ENCODE measurements at places on chromosomes 1 and 21. TPM values are rescaled to one million over a fixed set of nuclear protein-coding genes. Genes with fewer than 3 reads are reported as not detected.

HNRNPR gene
- 293 TPM for total RNA-seq

GRCh38 chr1:225877580-225877979 lies 4.6 kb downstream of the TMEM63A start:
- peak; percentile 65 for DNase-seq

DNA sequence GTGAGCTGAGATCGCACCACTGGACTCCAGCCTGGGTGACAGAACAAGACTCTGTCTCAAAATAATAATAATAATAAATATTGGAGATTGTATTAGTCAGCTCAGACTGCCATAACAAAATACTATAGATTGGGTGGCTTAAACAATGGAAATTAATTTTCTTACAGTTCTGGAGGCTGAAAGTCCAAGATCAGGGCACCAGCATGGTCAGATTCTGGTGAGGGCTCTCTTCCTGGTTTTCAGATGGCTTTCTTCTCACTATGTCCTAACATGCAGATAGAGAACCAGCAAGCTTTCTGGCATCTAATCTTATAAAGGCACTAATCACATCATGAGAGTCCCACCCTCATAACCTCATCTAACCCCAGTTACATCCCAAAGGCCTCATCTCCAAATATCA lies 23.2 kb upstream of the DDAH1 start:
- no peak for DNase-seq

- DNase-seq = no peak
Observed at GRCh38 chr1:174990382-174990999, 9.3 kb upstream of the CACYBP start.

DNA sequence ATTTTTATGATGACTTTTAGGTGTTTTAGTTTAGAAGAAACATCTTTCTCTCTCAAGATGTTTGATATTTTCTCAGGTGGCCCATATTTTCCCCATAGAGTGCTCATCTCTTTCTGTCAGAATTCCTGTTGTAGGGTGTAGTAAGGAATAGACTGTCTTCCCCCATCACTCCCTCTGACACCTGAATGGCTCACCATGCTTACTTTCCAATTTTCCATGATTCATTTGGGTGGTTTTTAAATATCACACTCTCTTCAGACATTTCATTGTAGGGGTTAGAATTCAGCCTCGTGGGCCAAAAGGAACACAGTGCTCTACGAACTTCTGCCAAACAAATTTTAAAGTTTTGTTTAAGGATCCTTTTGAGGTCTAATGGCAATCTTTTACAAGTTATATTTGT lies 24.0 kb downstream of the GIPC2 start:
- no peak for DNase-seq

GRCh38 chr1:63893976-63894375 lies 120.2 kb downstream of the ROR1 start:
- no peak for DNase-seq

DNA sequence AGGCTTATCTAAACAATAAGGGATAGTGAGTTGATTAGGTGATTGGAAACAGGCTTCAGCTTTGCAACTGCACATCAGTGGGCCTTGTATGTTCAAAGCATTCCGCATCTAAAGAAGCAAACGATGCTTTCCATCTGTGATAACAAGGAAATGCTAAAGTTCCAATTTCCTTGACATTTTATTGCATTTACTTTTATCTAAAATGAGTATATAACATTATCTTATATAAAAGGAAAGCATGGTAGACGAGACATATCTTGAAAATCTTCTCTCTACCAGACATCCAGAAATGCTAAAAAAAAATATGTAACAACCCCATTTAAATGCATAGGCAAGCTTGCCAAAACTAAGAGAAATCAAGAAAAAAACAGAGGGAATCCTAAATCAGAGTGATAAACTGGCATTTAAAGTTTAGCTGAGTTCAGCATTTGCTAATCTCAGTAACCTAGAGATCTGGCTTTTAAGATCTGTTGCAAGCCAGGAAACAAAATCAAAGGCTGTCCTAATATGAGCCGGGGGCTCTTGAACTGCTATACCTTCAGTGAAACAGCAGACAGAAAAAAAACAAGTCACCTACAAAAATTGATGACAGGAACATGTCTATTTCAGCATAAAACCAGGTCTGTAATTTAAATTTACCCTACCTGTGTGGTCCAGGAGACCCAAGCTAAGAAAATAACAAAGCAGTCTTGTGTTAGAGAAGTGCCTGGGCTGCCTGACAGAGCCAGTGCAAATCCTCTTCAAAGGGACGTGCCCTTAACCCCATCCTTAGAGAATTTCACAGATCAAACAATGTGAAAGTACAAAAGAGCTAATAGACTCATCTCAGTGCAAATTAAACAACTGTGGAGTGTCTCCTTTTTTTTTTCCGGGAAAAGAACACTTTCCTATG lies 3.1 kb upstream of the RGS13 start:
- DNase-seq = no peak

DNA sequence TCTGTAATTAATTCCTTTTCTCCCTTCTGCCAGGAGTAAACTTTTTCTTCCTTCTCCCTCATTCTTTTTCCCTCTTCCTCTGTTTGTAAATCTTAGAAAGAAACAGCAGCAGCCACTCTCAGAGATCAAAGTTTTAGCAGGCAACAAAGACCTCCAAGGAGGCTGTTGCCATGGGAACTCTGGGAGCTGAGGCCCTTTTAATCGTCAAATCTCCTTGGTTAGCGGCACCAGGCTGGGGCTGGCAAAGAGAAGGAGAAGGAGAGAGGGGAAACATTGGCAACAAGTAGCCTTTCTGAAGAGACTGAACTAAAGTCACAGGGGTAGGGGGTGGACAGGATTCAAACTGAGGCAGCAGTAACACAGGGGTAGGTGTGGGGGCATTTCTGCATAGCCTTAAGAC lies 25.2 kb downstream of the ILDR2 start:
- DNase-seq = peak; percentile 33

DNA sequence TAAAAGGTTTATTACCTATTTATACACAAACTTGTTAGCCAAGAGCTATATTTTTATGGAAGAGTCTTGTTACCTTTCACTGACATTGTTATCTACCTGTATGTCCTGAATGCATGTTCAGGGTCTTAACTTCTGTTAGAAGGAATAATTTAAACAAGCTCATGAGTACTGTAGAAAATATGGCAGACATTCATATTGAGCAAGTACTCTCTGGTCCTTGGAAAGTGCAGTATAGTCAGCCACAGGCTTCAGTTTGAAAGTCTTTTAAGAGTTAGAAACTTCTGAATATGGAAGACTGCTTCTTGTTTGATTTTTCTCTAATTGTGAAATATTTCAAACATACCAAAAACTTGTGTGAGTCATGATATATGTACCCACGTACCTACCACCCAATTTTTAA lies 16.6 kb downstream of the DIP2A start:
- no peak for DNase-seq

DNA sequence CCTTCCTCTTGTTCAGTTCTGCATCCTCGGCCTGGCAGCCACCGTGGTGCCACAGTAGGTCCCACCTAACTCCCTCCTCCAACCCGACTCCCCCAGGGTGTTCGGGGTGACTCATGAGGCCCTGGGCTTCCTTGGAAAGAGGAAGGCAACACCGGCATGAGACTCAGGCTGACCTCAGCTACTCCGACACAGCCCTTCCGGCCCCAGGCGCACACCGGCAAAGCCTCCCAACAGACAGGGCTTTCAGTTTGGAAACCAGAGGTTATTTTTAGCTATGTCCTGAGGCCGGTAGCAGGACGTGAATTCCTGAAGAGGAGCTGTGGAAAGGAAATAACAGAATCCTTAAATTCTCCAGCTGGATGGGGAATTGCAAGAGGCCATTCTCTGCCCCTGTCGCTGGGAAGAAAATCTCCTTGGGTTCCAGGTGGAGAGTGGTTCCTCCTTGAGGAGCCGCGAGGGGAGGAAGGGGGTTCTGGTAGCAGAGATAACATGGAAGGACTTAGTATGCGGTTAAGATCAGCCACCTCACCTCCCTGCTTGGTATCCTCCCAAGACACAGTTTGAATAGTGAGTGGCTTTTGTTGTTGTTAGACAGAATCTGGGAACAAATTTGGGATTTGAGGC lies 24.4 kb downstream of the PLXNA2 start:
- no peak for DNase-seq

- peak; percentile 74 for DNase-seq
Observed at GRCh38 chr1:3471356-3472087, 17.1 kb downstream of the ARHGEF16 start.

GRCh38 chr1:56149761-56150160 lies 429.6 kb downstream of the PLPP3 start:
- no peak for DNase-seq

GRCh38 chr1:168792592-168793125 lies 63.7 kb upstream of the DPT start:
- DNase-seq = no peak

- peak; percentile 14 for DNase-seq
Observed at GRCh38 chr1:204685236-204686006, at the start of gene LRRN2. LRRN2 (minus strand) TSS chr1:204685738; CDS start chr1:204619992, 65,746 bp downstream.

GRCh38 chr1:86183810-86184209 lies 27.2 kb upstream of the COL24A1 start:
- no peak for DNase-seq

DNA sequence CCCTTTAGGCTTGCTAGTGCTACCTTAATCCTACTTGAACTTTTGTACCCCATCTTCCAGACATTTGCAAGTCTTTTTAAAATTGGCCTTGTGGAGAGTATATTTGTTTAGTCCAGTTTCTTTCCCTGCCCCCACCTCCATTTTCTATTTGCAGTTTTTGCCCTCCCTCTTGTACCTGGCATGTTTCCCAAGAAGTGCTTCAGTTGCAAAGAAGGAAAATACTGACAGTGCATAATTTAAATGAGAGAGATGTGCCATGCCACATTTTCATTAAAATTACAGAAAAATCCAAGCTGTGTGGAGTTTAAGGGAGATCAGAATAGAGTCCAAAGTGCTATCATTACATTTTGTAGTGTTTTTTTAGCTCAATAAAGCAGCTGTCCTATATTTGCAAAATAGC lies 150.0 kb upstream of the ADGRL2 start:
- DNase-seq = no peak

- peak; percentile 44 for DNase-seq
Observed at GRCh38 chr1:26541816-26542711, 12.5 kb downstream of the RPS6KA1 start.

All from neural crest cell (in vitro differentiated cells).